ENCODE measurements at places on chromosomes 3 and 15.

- DNase-seq, result no peak
These were observed 28.4 kb upstream of the ATP2C1 start for GRCh38 chr3:130865489-130865888.

- DNase-seq, result no peak
These were observed 26.4 kb upstream of the TNFAIP8L3 start for GRCh38 chr15:51121118-51121517.

GRCh38 chr3:15635121-15635661, 33.6 kb downstream of the BTD start:
- DNase-seq, result peak; percentile 81

DNA sequence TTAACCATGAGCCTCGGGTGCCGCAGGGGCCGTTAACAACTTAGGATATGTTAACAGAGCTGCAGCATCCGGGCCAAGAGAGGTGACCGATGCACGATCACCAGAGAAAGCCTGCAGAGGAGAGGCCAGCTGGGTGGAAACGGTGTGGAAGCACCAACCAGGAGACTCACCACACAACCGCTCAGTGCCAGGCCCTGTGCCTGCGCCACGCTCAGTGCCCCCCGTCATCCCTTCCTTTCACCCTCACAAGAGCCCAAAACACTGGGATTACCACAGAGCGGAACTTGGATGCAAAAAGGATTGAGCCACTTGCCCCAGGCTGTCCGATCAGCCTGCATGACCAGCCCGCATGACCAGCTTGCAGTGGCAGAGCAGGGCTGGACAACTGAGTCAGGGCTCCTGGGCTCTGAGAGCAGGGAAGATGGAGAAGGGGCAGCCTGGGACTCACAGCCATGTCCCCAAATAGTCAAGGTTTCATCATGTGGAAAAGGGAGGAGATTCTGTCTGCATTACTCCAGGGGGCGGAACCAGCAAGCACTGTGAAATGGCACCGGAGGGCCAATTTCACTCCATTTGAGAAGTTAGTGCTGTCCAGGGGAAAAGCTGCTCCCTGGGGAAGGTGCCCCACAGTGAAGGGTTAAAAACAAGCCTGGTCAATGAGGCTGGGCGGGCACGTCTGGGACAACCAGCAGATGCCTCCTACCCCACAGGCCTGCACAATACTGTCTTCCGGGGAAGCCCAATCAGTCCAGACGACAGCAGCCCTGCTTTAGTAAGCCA, 156.8 kb downstream of the ATP10A start:
- no peak for DNase-seq

DNA sequence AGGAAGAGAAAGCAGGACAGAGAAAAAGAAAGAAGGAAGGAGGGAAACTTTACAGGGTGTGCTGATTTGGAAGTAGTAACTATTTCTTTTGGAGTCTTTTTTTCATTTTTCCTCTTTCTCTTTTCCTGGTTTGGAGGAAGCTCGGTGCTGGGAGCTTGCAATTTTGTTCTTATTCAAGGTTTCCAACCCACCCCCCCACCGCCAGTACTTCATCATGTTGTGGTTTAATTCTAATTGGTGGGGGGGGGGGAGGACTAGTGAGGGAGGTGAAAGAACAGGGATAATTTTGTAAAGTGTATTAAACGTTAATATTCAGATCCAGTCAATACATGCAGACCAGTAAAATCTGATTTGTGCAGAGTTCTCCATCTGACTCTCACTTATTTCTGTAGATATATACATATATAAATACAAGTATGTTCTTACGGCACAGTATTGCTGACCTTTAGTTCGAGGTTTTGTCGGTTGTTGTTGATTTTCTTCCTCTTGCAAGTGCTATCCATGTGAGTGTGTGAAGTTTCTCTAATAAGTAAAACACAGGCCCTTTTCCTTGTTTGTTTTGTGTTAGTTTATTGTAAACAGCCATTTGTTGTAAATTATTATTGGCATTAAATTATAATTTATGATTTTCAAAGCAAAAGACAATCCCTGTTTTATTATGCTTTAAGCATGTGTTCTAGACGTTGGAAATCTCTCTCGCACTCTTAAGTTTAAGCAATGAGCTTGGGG, 9.3 kb downstream of the NR2F2 start:
- DNase-seq, result no peak

- DNase-seq, result peak; percentile 61
These were observed 47.4 kb downstream of the EXOG start for GRCh38 chr3:38543586-38543985.

DNA sequence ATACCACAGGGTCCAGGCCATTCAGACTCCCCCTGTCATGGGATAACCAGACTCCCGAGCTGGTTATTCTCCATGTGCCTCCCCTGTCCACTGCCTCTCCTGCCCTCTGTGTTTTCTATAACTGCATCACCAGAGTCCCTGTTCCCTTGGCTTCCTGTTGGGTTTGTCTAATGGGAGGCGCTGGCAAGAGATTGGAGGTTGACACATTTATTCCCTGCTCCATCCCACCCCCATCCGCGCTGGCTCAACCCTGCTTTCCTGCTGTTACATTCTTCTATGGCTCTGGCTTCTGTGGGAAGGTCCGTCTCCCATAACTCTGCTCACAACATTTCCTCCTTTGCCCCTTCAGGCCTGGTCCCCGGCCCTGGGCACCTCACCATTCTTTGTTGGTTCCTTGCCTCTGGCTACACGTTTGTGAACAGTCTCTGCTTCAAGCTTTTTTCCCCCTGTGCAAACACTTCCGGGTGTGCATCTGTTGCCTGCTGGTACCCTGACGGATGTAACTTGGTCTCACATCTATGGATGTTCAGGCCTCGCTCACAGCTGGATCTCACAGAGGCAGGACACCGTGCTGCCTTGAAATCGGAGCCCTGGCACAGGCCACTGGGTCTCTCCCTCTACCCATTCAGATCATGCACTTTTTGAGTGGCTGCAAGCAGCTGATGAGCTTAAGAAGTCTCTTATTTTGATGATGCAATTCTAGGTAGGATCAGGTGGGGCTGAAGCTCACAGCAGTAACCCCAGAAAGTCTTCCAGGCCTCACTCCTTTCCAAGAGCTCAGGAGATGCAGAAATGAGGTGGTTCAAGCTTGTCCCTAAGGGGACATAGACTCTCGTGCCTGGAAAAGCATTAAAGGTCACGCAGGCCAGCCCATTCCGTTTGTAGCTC, 68.6 kb upstream of the ATP13A3 start:
- no peak for DNase-seq

GRCh38 chr3:60333710-60334109, 917.5 kb downstream of the FHIT start:
- no peak for DNase-seq

DNA sequence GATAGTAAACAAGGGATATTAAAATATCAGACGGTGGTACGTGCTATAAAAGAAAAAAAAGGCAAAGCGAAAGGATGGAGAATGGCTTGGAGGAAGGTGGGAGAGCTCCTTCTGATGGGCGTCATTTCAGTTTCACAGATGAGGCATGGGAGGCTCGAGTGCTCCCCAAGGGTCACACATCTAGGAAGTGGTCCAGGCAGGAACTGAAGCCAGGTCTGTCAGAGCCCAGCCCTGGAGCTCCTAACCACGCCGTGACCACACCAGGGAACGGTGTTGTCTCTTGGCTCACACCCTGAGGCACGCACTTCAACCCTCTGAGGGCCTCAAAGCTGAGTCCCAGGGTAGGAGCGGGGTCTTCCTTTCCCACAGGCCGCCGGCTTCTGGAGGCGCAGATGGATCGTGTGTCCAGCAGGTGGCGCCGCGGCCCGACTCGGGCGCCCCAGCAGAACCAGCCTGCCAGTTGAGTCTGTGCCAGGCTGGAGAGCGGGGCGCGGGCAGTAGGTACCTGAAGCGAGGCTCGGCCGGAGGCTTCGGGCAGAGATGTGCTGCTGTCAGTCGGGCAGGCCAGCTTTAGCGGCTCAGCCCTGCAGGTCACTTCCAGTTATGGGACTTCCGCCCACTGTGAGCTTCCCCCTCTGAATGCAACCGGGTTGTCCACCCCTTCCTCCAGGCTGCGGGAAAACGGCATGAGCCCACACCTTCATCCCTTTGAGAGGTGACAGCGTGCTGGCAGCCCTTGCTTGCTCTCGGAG, 68.1 kb downstream of the SLC6A1 start:
- peak; percentile 64 for DNase-seq

- DNase-seq, result no peak
These were observed 76.1 kb downstream of the REC114 start for GRCh38 chr15:73518876-73519733.

DNA sequence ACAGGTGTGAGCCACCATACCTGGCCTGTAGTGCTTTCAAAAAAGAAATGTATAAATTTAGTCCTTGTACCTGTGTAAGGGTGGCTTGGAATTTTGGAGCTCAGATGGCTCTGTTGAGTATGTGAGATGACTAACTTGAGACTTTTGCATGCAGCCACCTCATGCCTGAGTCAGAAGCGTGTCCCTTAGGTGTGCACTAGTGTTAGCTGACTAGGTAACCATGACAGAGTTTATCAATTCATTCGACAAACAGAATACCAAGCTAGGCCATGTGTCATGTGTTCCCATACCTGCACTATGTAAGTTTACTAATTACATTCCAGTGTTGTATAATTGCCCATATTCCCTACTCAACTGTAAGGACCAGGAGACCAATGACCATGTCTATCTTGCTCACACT, 4.0 kb upstream of the ZNF639 start:
- no peak for DNase-seq

DNA sequence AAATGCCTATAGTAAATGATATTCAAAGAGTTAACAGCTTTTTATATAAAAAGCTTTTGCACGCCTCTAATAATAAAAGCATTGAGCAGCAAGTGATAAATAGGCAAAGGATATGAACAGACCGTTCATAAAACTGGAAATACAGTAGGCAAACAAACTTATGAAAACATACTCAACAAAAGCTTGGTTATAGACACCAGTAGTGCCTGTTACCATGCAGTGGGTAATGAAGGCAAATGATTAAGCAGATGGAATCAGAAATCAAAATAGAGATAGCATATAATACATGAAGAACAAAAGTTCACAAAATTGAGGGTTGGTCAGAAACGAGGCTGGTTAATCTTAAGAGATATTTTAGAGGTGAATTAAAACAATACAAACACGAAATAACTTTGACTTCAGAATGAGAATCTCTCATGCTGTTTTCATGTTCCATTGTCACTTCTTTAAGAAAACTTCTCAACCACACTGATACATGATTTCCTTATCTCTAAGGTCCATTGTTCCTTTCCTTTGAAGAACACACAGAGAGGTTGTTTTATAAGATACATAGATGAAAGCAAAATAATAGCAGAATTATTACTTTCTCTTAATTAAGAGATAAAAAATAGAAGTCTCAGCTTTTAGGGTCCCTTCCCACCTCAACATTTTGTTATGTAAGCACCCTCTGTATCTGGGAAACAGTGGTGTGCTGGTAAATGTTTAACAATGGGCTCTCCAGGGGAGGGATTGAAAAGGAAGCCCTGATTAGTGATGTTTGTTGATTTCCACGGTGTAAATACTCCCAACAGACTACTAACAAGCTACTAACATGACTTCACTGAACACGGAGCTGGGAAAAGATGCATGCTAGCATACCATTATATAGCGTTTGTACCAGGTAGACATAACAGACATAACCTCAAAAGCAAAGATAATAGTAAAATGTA, 12.6 kb downstream of the RASGRP1 start:
- DNase-seq, result no peak

- DNase-seq, result no peak
These were observed 99.8 kb upstream of the HERC1 start for GRCh38 chr15:63933522-63933921.

- no peak for DNase-seq
These were observed 30.8 kb downstream of the ARHGEF26 start for GRCh38 chr3:154151969-154152368.
